ENCODE measurements at places on chromosomes 11 and 22. TPM values are rescaled to one million over a fixed set of nuclear protein-coding genes. Genes with fewer than 3 reads are reported as not detected.

Gene KCNK7
- total RNA-seq = 0.28 TPM

Gene CHRNA10
- total RNA-seq = 1.5 TPM

Gene POTEH
- not detected for total RNA-seq

Gene SAA2
- not detected for total RNA-seq

Gene SLC22A12
- not detected for total RNA-seq

Gene P2RY6
- total RNA-seq = 7.5 TPM

Gene MOB2
- 40.5 TPM for total RNA-seq

Gene HEPN1
- not detected for total RNA-seq
